ENCODE measurements at places on chromosomes 5 and 9. TPM values are rescaled to one million over a fixed set of nuclear protein-coding genes. Genes with fewer than 3 reads are reported as not detected.

FAM151B gene
- total RNA-seq = 1.3 TPM

BARHL1 gene
- total RNA-seq = not detected

PCDHB14 gene
- 0.06 TPM for total RNA-seq

FNIP1 gene
- 10.5 TPM for total RNA-seq

MCC gene
- 0.26 TPM for total RNA-seq

MOCS2 gene
- total RNA-seq = 30.1 TPM

GDNF gene
- total RNA-seq = 0.05 TPM

GGTA1 gene
- total RNA-seq = not detected

NPR2 gene
- 5.6 TPM for total RNA-seq

GHR gene
- 0.06 TPM for total RNA-seq

KIF12 gene
- 2.3 TPM for total RNA-seq

TNFSF8 gene
- total RNA-seq = not detected

CD274 gene
- 2.1 TPM for total RNA-seq

PCDHAC2 gene
- 4.2 TPM for total RNA-seq

FBP2 gene
- not detected for total RNA-seq

FCN1 gene
- not detected for total RNA-seq

GRM6 gene
- not detected for total RNA-seq

SYK gene
- 0.02 TPM for total RNA-seq

LCN1 gene
- total RNA-seq = not detected

HK3 gene
- 0.03 TPM for total RNA-seq

KCNV2 gene
- not detected for total RNA-seq

RFESD gene
- total RNA-seq = 1.2 TPM

OTP gene
- total RNA-seq = 0.08 TPM

PPP3R2 gene
- total RNA-seq = not detected

IFNK gene
- not detected for total RNA-seq

DAB2 gene
- 9.3 TPM for total RNA-seq

OR1Q1 gene
- total RNA-seq = 0.16 TPM

FBLL1 gene
- 0.07 TPM for total RNA-seq

RASGRF2 gene
- 1.1 TPM for total RNA-seq

PCDHB6 gene
- 0.88 TPM for total RNA-seq
